ENCODE measurements at places on chromosomes 3 and 15. TPM values are rescaled to one million over a fixed set of nuclear protein-coding genes. Genes with fewer than 3 reads are reported as not detected.

GRCh38 chr3:186653984-186654383 lies 11.8 kb upstream of the HRG start:
- no peak for DNase-seq

DNA sequence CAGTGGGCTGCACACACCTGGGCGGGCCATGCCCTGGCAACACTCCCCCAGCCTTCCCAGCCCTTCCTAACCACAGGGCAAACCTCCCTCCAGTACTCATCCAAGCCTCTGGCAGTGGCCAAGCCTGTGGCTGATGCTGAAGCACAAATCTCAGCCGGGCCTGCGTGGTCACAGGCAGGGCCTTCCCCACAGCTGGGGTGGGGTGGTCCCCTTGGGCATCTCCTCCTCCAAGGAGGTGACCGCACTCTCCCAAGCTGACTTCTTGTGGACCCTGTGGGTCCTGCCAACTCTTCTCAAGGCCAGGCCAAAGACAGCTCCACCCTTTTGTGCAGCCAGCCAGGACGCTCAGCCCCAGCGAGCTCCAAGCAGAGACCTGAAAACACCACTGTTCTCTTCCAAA lies 21.4 kb downstream of the GRAMD2A start:
- no peak for DNase-seq

- DNase-seq: no peak
Observed at GRCh38 chr3:179902061-179902460, 134.7 kb downstream of the PEX5L start.

- no peak for DNase-seq
Observed at GRCh38 chr3:67325231-67325630, 327.1 kb downstream of the KBTBD8 start.

DNA sequence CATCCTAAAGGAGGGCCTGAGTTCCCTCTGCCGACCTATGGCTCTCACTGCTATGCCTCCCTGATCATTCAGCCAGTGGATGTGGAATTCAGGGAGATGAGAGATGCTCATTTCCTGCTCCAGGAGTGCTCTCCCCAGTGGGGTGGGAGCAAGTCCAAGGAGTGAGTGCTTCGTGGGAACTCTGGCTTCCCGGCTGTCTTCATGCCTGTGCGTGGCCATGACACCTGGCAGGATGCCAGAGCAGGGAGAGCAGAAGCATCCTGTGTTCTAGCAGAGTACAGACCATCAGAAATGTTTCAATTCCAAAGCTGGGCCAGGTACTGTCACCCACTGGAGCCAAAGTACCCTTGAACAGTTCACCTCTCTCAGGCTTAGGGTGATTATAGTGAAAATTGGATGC lies 45.1 kb downstream of the APH1B start:
- no peak for DNase-seq

GRCh38 chr15:70505936-70506912 lies 257.1 kb downstream of the UACA start:
- DNase-seq: no peak

- DNase-seq: no peak
Observed at GRCh38 chr3:105832644-105833043, 36.2 kb downstream of the CBLB start.

- DNase-seq: no peak
Observed at GRCh38 chr15:35067496-35068347, 17.4 kb downstream of the NANOGP8 start.

- no peak for DNase-seq
Observed at GRCh38 chr15:88174571-88174970, 82.0 kb downstream of the NTRK3 start.

DNA sequence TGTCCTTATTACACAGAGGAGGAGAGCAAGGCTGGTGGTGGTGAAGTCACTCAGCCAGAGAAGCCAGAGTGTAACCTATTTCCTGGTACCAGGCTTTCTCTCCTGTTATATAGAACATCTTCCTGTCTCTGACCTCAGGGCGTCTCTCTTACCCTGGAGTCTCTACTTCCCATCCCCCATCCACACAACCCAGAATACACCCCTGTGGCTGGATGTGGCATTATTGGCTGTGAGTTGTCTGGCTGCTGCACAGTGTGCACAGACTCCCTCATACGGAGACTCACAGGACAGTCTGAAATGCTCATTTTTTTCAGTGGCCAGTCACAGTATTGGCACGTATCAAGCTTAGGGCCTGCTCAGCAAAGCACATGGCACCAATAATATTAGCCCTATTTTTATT lies 8.6 kb downstream of the PODXL2 start:
- DNase-seq: no peak

- no peak for DNase-seq
Observed at GRCh38 chr15:69590201-69590710, 137.6 kb downstream of the RPLP1 start.

- peak; percentile 60 for DNase-seq
Observed at GRCh38 chr3:143158014-143158988, 38.7 kb downstream of the CHST2 start.

DNA sequence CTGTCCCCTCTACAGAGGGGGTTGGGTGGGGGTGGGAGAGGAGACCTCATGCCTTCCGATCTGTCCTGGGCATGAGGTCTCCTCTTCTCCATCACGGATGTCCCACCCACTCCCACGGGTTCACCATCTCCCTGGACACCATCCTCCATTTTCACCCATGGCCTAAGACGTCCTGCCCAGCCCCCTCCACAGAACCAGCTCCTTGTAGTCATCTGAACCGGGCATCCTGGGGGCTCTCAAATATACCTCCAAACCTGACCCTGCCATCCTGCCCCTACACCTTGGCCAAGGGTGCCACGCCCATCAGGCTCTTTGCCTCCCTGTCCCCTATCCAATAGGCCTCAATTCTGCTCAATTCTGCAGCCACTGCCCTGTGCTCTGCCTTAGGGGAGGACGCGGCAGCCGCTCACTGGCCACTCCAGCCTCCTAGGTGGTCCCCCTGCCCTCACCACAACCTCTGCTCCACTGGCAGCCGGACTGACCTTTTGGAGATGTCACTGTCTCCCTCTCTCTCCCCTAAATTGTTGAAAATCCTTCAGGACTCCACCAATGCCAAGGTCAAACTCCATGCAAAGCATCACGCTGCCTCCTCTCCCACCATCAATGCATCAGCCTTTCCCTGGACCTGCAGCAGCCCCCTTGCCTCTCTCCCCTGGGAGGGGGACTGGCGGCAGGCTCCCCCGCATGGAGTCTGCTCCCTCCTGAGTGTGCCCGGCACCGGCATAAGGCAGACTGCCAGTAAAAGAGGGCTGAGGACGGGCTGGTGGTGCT lies 9.4 kb upstream of the ANPEP start:
- DNase-seq: no peak

DNA sequence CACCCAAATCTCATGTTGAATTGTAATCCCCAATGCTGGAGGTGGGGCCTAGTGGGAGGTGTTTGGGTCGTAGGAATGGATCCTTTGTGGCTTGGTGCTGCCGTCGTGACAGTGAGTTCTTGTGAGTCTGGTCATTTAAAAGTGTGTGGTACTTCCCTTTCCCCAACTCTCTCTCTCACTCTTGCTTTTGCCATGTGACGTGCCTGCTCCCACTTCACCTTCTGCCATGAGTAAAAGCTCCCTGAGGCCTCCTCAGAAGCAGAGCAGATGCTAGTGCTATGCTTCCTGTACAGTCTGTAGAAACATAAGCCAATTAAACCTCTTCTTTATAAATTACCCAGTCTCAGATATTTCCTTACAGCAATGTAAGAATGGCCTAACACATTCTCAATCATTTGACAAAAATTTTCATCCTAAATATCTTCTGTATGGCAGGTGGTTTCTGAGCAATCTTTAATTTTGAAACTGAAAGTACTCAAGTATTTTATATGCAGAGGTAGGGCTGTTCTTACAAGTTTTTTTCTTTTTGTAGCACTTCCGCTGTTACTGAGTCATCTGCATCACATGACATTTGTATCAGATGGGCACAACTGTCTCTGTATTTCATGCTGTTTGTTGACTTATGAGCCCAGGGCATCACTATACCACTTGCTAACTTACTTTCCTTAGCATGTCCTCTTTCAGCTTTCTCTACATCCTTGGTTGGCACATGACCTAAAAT lies 8.8 kb downstream of the RPL39L start:
- peak; percentile 67 for DNase-seq

LRRC31 gene
- total RNA-seq: not detected

GREM1 gene
- total RNA-seq: 112 TPM

CFAP100 gene
- total RNA-seq: not detected

U2SURP gene
- 106 TPM for total RNA-seq

GRK7 gene
- not detected for total RNA-seq

ELL3 gene
- 3.8 TPM for total RNA-seq

SNX22 gene
- total RNA-seq: 0.27 TPM

All from astrocyte (in vitro differentiated cells and primary cell).